ENCODE measurements at places on chromosomes 12 and 14.

GRCh38 chr14:97283426-97283825, 486.2 kb downstream of the VRK1 start:
- DNase-seq, result no peak

DNA sequence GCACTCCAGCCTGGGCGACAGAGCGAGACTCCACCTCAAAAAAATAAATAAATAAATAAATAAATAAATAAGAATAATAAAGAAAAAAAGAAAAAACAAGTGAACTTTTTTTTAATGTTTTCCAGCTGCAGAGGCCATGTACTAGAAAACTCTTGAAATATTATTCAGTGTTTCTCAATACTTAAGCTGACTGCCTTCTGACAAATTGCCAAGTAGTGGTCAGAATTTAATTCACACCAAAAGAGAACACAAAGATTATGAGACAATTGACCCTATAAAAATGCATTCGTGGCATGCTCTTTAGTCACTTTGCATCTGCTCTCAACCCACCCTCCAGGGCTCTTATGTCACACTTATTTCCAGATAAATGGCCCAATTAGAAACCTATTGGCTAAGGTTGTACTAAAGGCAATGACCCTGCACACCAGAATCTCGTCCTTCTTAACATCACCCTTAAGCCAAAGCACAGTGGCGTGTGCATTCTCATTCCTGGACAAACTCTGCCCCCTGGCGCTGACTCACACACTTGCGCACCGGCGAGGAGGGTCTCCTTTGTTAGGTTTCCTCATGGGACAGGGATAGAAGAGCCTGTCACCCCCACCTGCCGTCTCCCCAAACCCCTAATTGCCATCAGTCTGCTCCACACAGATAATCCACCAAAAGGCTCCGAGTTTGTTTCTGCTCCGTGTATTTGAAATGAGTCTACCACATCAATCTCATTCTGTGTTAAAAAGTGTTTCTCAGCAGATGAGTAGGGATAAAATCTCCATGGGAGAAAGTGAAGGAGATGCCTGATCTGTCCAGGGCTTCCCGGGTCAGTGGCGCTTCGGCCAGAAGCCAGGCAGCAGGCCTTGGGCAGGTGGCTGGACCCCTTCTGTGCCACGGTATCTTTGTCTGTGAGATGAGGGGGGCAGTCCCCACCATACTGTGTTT, 73.1 kb upstream of the CEP83 start:
- DNase-seq, result peak; percentile 66

- DNase-seq, result peak; percentile 83
These were observed 14.4 kb upstream of the MLXIP start for GRCh38 chr12:122064025-122064777.

DNA sequence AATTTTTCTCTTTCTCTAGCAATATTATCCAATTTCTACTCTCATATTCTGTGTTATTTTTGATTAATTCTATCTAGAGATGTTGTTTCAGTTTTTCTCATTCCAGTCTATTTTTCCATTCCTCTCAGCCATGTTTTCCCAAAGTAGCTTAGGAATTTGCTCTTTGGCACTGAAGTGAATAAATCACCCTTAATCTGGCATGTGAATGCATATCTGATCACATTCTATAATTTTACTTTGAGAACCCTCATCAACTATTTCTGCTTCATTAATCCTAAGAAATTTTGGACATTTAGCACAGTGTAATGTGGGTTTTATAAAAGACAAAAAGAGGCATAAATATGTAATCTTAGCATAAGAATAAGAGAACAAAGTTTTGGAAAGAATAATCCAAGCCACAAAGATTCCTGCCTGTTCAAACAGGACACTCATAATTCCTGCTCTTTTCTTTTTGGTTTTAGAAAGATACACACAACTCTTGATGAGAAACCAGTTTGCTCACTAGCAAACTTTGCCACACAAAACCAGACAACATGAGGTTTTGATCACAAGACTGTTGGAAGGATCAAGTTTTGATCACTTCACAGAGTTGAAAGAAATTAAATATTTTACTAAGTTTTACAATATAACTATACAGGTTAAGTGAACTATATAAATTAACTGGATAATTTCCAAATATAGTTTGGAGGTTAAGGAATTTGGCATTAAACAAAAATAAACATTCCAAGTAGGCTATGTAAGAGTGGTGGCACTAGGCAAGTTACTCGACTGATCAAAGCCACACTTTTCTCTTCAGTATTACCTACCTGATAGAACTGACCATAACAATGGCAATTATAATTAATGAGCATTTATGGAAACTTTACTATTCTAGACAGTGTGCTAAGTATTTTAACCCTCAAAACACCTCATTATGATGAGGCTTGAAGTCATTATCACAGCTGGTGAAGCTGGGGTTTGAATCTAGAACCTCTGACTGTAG, 226.6 kb upstream of the TMTC1 start:
- no peak for DNase-seq

DNA sequence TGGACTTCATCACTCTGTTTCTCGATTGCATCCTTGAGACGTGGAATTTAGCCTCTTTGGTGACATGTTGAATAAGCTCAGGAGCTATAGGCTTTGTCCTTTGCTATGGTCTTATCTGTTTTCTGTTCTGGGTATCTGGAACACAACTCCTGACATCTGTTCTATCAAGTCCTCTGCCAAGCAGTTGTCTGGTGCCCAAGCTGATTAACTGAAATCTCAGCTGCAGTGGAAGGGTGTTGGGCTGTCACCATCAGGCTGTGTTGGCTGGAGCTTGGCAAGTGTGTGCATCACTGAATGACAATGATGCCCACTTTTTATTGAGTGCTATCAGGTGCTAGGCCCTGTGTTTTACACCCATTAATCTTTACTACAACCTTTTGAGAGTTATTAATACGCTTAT, 77.8 kb downstream of the SMOC1 start:
- no peak for DNase-seq

DNA sequence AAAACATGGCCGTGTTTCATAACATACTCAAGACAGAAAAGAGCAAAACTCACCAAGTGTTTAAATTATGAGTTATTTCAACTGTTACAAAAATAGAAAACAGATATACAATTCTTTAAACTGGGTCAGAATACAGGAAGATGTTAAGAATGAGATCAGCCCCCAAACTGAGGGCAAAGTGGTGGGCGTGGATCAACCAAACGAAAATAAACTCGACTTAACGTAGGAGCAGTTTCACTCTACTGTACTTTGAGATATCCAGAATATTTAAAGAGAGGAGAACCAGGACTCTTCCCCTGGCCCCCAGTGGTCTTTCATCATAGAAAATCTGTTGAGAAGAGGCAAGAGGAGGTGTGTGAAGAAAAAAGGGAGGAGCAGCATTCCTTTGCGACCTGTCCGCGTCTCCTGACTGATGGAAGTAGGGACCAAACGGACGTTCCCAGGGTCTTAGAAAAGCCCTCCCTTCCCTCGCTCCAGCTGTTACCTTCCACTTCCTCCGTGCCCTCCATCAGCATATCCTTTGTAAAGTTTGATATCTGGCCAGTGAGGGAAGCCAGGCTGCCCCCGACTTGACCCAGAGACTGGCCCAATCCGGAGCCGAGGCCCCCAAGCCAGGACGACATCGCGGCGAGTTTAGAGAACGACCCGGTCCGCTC, 668 bp downstream of the TRIP11 start:
- peak; percentile 29 for DNase-seq

DNA sequence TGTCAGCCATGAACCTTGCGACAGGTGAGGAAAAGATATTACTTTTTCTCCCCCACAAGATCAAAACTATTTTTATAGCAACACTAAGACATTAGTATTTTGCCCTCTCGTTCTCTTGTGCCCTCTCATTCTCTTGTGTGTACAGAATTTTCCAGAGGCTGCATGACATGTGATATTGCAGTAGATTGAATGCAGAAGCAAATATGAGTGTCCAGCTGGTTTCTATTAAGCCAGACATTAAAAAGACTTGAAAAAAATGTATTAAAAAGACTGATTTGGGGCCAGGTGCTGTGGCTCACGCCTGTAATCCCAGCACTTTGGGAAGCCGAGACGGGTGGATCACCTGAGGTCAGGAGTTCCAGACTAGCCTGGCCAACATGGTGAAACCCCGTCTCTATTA, 63.7 kb upstream of the ZFP36L1 start:
- DNase-seq, result no peak

- DNase-seq, result no peak
These were observed 1256.8 kb upstream of the FLRT2 start for GRCh38 chr14:84273181-84273580.

DNA sequence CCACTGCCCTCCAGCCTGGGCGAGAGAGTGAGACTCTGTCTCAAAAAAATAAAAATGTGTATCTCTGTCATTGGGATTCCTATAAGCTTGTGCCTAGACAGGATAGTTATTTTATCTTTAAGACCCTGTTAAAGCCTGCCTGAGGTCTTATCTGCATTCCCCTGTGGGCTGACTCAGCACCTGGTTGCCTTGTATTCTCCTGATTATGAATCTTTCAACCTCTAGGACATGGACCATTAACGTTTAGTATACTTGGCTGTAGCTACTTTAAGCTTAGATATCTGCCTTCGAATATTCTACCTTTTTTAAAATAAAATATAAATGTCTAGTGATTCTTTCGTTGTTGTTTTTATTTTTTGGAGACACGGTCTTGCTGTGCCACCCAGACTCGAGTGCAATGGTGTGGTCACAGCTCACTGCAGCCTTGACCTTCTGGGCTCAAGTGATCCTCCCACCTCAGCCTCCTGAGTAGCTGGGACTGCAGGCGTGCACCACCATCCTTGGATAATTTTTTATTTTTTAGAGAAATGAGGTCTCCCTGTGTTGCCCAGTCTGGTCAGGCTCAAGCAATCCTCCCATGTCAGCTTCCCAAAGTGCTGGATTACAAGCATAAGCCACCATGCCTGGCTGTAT, 41.3 kb downstream of the RESF1 start:
- no peak for DNase-seq

DNA sequence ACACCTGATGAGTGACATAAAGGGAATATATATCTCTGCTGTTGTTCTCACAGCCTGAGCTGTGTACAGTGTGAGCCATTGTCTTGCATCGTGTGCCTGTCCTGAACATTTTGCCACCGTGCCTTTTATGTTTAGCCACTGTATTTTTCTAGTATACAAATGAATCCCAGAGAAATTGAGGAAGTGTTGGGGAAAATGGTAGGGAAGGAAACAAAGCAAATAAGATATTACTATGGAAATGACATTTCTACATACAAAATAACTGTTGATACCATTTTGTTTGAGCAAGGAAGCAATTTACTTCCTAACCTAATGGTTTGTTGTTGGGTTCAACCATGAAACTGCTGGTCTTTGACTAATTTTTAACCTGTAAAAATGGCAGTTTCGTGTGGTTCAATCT, 5.5 kb downstream of the PSMA6 start:
- no peak for DNase-seq

GRCh38 chr14:102907303-102907844, 15.1 kb upstream of the AMN start:
- no peak for DNase-seq

DNA sequence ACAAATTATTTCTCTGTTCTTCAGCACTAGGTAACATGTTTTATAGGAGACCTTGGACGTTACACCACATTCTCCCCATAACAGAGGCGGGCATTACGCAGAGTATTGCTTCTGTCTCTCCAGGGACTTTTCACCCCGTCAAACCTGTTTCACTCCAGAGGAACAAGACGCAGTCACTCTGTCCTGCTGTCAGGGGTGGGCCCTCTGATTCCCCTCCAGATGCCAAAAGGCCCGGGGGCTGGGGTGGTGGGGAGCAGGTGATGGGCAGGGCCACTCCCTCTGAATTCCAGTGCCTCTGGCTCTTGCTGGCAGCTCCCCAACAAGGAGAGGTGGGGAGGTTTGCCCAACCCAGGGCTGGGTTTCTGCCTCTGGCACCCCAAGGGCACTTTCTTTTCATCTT, 71.9 kb downstream of the NTF3 start:
- DNase-seq, result no peak

DNA sequence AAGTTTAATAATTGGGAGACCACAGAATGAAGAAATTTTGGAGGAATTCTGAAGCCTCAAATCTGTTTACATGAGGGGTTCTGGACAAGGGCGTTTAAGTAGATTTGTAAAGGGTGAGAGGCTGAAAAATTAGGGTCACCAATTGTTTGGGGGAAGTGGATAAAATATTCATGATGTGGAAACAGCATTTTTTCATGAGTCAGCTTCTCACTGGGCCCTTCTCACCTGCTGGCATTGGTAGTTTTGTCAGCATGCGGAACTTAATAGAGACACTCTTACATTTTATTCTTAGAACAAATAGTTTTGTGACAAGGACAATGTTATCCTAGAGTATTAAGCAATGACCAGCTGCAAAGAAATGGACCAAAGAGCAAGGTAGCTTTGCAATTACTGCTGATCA, 634.4 kb downstream of the LRFN5 start:
- no peak for DNase-seq

DNA sequence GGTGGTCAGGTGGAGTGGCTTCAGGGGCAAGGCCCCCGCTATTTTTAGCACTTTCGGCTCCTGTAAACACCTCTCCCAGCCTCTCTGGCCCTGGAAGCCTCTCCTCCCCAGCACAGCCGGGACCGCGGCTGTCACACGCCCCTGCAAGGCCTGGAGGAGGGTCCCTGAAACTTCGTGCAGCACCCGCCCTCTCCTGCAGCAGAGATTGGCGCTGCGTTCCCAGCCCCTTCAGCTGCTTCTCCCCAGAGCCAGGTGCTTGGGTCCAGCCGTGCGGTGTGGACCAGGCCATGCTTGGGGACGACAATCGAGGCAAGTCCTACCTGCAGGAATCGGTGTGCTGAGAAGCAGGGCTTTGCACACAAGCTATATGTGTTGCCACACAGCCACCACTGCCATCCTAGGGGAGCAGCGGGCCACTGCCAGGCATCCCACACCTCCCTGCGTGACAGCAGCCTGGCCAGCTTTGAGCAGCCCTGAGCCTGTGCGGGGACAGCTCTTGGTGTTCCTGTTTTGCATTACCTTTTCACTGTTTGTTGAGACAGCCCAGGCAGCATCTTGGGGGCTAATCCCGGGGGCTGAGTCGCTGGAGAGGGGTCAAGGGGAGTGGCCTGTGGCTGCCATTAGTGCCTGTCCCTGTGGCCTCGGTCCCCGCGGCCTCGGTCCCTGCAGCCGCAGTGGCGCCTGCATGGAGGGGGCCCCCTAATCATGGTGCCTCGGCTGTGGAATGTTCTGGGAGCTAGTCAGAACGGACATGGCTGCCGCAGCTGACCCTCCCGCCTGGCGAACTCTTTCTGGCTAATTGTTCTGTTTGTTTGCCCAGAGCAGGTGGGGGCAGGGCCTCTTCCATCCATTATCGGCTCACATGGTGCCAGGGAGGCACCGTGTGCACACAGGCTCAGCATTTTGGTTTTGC, 27.6 kb upstream of the TRAF3 start:
- DNase-seq, result no peak

DNA sequence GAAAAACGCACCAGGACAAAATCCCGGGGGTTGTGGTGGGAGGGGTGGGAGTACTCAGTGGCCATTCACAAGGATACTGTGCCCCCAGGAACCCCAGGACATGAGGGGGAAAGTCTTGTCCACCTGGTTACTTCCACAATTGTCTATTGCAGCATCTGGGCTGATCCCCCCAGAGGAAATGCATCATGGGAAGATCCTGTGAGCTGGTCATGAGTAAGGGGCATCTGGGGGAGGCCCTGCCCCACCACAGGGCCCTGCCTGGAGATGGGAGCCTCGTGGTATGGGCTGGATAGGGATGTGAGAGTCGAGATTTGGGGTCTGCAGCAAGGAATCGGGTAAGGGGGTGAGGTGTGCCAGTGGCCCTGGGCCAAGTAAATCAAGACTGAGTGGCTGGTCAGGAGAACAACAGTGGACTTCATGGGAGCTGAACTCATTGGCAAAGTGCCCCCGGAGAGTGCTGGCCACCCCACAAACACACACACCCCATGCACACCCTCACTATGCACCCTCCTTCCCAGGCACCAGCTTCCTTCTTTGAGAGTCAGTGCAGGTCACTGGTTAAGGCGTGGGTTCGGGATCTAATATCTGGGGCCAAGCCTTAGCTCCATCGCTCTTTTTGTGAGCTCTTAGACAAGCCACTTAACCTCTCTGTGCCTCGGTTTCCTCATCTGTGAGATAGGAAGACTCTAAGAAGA, 3.0 kb upstream of the SERPINA1 start:
- DNase-seq, result no peak
